Left renal pelvis (tissue), 4 donors: ENCODE measurements at places on chromosomes 7 and 10.

- DNase-seq, result no peak
Measured at GRCh38 chr7:99499371-99499720, 735 bp downstream of the ZNF394 start.

GRCh38 chr7:112283382-112283910 is 77.0 kb downstream of the ZNF277 start:
- no peak for DNase-seq

GRCh38 chr10:95309958-95310357 is 19.2 kb upstream of the PDLIM1 start:
- no peak for DNase-seq

DNA sequence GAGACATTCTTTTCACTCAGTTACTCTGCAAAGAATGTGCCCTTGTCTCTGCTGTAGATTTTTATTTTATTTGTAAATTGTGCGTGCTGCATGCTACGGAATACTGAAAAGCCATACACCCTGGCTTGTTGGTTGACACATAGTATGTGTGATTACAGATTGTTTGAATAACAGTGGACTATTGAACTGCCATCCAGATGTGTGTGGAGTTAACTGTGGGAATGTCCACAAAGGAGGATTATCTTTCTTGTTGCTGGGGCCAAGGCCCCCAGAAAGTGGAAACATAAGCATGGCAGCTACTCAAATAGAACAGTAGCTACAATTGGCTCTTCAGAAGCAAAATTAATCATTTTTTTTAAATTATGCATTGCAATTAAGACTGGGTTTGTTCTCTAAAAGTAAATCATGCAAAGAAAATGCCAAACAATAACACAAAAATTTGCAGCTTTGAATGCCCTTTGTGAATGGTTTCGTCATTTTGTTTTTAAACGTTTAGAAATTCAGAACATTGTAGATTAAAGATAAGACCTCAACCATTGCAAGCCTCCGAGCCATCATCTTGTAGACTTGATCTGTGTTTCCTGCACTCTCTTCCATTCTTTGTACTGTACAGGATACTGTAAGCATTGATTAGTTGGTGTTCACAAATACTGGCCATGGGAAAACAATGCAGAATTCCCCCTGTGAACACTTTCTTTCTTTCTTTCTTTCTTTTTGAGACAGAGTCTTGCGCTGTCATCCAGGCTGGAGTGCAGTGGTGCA is 210.3 kb upstream of the TCF7L2 start:
- no peak for DNase-seq

DNA sequence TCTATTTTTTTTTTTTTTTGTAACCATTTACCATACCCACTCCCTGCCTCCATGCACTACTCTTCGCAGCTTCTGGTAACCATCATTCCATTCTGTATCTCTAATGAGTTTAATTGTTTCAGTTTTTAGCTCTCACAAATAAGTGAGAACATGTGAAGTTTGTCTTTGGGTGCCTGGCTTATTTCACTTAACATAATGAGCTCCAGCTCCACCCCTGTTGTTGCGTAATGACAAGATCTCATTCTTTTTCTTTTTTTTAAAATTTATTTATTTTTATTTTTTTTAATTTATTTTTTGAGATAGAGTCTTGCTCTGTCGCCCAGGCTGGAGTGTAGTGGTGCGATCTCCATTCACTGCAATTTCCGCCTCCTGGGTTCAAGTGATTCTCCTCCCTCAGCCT is 142.3 kb upstream of the PCLO start:
- no peak for DNase-seq

DNA sequence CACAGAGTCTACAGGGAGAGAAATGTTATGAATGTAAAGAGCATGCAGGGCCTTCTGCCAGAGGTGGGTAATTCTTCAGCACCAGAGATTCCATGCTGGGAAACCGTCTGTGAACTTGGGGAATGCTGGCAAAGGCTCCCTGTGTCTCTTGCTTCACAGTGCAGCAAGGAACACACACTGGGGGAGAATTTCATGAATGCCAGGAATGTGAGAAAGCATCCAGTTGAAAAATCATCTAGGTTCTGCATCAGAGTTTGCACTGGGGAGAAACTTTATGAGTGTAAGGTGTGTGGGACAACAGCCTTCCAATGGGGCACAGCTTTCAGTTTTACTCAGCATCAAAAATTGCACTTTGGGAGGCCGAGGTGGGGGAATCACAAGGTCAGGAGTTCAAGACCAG is 224.3 kb upstream of the IGFBP3 start:
- peak; percentile 16 for DNase-seq

- no peak for DNase-seq
Measured at GRCh38 chr10:100510533-100511308, 8.9 kb downstream of the SEC31B start.

DNA sequence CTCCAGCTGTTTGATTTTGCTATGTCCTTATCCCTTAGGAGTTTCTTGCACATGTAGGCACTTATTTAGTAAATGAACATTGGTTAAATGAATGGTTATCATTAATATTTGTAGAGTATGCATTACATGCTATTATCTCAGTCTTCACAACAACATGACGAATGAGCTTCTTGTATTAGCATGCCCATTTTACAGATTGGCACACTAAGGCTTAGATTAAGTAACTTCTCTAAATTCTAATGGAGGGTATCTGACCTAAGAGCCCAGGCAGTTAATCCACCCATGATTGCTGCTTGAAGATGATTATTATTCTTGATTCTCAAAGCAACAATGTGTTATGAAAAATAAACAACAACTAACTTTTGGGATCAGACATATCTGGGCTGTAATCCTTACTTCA is 32.7 kb downstream of the SP8 start:
- DNase-seq, result no peak

- peak; percentile 29 for DNase-seq
Measured at GRCh38 chr7:106598663-106599342, 62.2 kb downstream of the CCDC71L start.

DNA sequence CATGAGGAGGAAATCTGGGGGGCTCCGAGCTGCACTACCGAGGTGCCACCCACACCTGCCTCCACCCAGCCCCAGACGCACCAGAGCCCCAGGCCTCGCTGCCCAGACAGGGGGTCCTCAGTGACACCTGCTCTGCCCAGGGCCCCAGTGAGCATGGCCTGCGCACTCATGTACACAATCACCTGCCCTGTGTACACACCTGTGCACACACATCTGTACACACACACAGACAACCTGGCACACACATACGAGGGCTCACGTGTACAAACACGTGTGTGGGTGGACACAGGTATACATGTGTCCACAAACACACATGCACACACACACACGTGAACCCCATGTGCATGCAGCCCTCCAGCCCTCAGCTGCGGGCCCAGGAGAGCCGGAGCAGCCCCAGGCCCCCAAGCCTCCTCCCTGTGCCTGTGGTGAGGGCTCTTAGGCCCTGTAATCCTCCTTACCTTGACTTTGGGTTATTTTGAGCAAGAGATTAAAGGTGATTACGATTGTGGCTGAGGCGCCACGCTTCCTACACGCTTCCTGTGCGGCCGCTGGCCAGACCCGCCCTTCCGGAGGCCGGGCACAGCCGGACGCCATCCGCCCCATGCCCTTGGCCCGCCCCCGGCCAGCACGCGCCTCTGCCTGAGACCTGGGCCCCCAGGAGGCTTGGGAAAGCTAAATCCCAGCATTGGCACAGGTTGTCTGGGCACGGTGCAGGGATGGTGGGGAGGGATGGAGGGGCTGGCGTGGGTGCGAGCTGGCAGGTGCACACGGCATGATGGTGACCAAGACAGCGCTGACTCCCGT is 71.9 kb downstream of the ELFN1 start:
- no peak for DNase-seq

GRCh38 chr7:131869169-131869844 is 312.9 kb upstream of the PODXL start:
- DNase-seq, result no peak

- DNase-seq, result no peak
Measured at GRCh38 chr10:9390516-9390915, 1336.0 kb downstream of the GATA3 start.

- DNase-seq, result no peak
Measured at GRCh38 chr7:141178486-141179135, 104.7 kb downstream of the TMEM178B start.

- no peak for DNase-seq
Measured at GRCh38 chr10:81838950-81839349, 36.0 kb upstream of the NRG3 start.

DNA sequence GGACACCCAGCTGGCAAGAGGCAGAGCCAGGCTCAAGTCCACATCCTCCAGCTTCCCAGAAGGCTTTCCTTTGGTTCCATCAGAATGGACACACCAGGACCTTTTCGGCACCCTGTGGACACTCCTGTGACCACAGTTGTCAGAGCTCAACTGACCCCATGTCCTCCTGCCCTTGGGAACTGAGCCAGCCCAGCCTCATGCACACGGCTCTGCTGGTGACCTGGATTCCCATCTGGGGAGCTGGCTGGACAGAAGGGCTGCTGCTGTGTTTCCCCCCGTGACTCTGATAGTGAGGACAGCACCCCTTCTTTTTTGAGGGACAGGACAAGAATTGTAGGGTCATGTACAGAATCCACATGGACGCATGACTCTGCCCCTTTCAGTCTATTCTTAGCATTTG is 289.2 kb downstream of the WDR37 start:
- DNase-seq, result no peak

- no peak for DNase-seq
Measured at GRCh38 chr10:84329196-84329611, 815 bp downstream of the CCSER2 start.

DNA sequence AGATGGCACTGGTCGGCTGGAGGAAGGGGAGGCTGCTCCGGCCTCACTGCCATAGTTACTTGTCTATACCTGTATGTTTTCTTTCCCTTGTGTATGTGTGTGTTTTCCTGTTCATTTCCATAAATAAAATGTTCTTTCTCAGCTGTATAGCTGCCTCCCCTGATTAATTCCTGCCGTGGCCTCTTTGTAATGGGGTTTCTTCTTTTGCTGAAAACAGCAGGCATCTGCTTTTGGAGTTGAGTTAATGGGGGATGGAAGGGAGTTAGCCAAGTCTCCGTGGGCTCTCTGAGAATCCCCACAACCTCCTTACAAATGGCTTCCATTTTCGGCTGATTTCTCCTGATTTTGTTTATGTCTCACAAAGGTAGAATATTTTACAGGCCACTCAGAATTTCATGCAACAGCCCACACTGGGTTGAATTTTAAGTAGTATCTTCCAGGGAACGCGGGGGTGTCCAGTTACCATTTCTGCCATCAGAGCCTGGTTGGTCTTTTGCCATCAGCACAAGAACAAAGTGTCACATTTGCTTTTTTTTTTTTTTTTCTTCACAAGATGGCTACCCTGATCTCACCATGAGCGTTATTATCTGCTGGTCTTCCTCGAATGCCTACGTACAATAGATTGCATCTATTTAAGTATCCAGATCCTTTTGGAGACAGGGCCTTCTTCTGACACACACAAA is 88.1 kb upstream of the NRP1 start:
- no peak for DNase-seq

DNA sequence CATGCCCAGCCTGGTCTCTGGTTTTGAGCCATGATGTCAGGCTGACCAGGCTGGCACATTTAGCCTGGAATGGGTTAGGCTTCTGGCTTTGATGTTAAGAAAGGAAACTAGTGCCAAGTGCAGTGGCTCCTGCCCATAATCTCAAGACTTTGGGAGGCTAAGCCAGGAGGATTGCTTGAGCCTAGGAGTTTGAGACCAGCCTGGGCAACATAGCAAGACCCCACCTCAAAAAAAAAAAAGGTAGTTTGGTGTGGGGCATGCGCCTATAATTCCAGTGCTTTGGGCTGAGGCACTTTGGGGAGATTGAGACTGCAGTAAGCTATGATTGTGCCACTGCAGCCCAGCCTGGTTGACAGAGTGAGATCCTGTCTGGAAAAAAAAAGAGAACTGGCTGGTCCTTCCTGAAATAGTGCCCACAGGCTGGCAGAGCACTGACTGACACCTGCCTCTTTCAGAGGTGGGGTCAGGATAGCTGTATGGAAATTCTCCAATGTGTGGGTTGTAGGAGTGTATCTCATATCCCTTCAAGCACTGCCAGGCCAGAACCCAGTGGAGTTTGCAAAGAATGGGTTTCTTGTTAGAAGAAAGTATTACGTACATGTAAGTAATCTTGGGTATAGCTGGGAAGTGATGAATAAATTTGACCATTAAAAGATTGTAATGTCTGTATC is 61.3 kb downstream of the KAT6B start:
- DNase-seq, result no peak

DNA sequence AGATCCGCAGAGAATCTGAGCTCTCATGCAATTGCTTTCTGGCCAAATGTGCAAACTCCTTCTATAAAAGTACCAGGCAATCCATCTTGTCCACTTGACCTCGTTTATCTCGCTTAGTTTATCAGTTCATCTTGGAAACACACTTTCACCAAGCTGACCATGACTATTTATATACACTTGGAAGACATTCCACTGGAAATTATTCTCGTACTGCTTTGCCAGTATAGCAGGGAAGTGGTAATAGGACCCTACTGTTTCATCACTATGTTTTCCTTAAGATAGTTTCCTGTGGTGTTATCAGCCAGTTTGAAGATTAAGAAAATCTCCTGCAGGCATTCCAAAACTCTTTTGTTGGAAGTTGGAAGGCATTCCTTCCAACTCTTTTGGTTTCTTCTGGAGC is 115.3 kb upstream of the FAM171A1 start:
- no peak for DNase-seq

DNA sequence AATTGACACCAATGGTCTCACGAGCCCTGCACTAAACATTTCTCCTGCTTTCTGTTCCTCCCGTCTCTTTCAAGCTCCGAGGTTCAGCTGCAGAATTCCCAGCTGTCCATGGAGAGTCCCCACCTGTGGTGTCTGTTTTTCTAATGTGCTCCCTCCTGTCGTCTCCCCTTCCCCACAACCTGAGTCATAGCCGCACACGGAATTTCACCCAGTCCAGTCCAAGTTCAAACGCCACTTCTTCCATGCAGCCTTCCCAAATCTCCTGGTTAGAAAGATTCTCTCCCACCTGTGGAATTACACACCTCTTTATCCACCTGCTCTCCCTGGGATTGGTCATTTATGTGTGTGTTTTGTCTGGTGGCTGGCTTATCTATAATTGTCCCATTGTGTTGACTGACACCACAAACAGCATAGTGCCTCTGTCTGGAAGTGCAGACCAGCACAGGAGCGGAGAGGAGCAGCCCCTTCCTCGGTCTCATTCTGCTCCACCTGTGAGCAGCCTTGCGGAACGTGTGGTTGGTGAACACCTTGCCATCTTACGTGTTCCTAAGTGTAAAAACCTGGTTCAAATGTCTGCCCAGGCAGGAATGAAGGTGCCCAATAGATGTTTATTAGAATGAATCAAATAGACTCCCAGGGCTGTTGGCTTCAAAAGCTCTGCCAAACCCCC is 3.3 kb upstream of the DIP2C start:
- DNase-seq, result no peak

GRCh38 chr10:104574427-104574826 is 66.7 kb upstream of the SORCS3 start:
- DNase-seq, result no peak

DNA sequence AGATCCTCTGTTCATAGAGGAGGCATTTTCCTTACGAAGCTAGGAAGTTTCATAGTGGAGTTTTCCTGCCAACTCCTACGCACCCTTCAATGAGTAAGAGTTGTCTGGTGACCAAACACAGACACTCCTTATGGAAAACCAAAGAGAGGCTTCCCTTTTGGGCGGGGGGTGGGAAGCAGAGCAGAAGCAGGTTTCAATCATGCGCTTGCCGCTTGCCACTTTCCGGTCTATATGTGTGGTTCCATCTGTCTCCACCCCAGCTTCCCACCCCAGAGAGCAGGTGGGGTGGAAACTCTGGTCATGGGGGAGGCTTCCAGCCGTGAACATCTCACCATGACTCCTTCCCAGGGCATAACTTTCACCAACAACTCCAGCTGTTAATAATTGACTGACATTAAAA is 68.8 kb upstream of the GRB10 start:
- no peak for DNase-seq

GRCh38 chr7:151756076-151756731 is 120.7 kb downstream of the PRKAG2 start:
- no peak for DNase-seq
